NCI-H187 treated with DMSO at 0.1 percent for 48 hours (cell line): ENCODE measurements at places on chromosomes 7 and 10.

GRCh38 chr7:28181416-28181815 is 821 bp upstream of the JAZF1 start:
- DNase-seq = no peak

DNA sequence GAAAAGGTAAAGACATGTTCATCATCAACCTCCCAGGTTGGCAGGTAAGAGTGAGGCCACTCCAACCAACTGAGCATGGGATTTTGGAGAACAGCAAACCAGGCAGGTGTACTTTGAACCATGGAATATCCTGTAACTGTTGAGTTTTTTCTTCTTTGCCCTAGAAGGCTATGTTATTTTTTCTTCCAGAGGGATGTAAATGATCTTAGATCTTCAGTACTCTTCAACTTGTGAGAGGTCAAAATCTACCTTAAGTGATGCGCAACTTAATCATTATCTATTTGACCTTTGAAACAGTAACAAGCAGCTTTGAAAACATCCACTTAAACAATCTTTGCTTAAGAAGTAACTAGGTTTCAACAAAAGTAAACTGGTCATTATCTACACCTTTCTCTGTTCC is at the start of gene CUBN:
TSS of gene CUBN (minus strand) at position 71 of the 400 bp plus-strand sequence. CDS start at position 25, 46 bp downstream.
- DNase-seq = no peak

- no peak for DNase-seq
Observed at GRCh38 chr10:30553018-30553625, 76.4 kb downstream of the LYZL2 start.

DNA sequence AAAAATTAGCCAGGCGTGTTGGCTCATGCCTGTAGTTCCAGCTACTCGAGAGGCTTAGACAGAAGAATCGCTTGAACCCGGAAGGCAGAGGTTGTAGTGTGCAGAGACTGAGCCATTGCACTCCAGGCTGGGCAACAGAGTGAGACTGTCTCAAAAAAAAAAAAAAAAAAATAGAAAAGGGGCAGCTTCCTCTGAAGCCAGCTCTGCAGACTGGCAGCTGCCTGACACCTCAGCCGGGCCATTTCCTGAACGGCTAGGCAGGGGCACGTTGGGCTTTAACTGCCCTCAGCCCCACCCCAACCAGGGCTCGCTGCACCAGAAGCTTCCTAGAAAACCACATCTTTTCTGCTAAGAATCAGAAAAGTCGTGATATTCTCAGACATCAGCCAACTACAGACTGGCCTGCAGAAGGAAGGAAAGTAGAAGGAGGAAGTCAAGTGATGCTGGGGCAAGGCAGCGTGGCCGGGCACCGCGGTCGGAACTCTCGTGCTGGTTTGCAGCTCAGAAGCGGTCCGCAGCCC is 38.0 kb downstream of the PRKAG2 start:
- DNase-seq = no peak

DNA sequence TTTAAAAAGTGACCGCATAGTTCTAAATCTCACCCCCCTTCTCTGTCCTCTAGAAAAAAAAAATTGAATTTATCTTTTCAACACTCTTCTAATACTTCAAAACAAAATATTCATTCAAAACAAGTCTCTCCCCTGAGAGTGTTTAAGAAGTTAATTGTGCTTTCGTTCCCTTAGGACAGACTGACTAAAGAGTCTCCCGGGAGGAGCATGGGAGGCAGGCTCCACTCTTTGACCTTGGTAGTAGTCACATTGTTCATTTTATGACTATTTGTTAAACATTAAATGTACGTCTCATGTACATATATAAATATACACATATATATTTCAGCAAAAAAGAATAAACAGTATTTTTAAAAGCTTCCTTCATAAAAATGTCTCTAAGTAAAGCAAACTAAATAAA is 35.3 kb upstream of the SPOCK2 start:
- DNase-seq = no peak

- DNase-seq = no peak
Observed at GRCh38 chr10:111996103-111996502, 187.5 kb downstream of the GPAM start.

DNA sequence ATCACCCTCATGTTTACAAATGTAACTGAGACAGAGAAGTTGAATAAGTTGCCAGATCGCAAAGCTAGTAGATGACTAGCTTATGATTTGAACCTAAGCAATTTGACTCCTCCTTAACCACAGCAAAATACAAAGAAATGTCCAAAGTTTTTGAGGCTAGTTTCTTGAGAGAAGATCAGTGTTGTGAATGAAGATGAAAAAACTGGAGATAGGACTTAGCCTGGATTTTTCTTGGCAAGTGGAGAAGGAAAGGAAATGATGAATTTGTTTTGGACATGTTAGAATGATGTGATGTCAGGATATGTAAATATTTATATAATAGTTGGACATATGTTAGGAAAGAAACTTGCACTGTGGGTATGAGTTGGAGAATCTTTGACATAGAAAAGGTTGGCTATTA is 149.8 kb downstream of the LSMEM1 start:
- DNase-seq = no peak

- no peak for DNase-seq
Observed at GRCh38 chr10:11712744-11713143, 29.4 kb upstream of the ECHDC3 start.
